ENCODE measurements at places on chromosomes 1 and 21. TPM values are rescaled to one million over a fixed set of nuclear protein-coding genes. Genes with fewer than 3 reads are reported as not detected.
A peak's percentile ranks its signal among the peaks of the same experiment; 100 is the strongest.

GRCh38 chr1:25246600-25247023 is 642 bp downstream of the RSRP1 start:
- peak overlapping the region; percentile 94 for H3K4me3 ChIP-seq
- no peaks in the 10 kb centered on the region for H3K27me3 ChIP-seq
- H3K36me3 ChIP-seq = peaks cover 45% of the 10 kb centered on the region
- peaks cover 23% of the 10 kb centered on the region for H3K4me1 ChIP-seq
- DNase-seq = no peak

DNA sequence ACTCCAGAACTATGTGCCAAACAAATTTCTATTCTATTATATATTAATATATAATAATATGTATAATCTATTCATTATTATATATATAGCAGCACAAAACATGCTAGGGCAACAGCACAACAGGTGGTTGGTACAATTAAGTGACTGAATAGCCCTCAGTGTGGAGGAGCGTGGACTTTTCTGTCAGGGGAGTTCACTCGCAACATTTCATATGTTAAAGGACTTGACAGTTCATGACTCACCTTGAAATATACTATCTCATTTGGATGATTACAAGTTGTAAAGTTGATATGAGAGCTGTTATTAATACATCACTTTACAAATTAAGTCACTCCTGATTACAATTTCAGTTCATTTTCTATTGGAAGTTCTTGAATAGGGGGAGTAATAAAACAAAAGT is 178.4 kb downstream of the LHX8 start:
- no peaks in the 10 kb centered on the region for H3K36me3 ChIP-seq
- H3K27ac ChIP-seq = no peak overlapping the region

DNA sequence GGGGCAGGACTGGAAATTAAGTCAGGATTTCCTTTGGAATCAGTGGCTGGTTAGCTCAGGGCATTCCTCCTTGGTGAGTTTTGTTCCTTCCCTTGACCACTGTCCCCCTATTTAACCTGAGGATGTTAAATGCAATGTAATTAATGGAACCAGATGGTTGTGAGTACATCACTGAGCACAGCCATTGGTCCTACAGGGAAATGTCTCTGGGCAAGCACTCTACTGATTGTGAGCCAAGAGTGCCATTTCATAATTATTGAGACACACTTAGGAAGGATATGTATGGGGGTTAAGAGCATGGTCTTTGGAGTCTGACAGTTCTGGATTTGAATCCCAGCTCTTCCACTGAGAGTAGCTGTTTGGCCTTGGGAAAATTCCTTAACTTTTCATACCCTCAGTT is 74.4 kb downstream of the SPAG17 start:
- no peaks in the 10 kb centered on the region for H3K27me3 ChIP-seq
- no peaks in the 10 kb centered on the region for H3K36me3 ChIP-seq
- no peak overlapping the region for H3K27ac ChIP-seq
- no peak for DNase-seq
- no peaks in the 10 kb centered on the region for H3K4me1 ChIP-seq

DNA sequence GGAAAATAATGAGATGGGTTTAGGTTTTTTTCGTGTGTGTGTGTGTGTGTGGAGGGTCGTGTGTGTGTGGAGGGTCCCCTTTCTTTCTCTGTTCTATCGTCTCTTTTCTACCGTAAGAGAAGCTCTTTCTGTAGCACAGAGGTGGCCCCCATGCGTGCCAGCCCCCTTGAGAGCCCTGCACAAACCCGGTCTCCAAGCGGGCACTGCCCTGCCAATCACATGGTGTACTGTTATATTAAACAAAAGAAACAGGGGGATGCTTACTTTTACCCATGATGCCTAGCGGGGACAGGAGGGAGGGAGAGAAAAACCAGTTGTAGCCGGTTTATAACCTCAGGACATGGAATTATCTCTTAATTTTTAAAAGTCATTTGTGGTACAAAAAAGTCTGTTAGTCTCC is 41.0 kb downstream of the GATAD2B start:
- H3K27me3 ChIP-seq = no peaks in the 10 kb centered on the region
- H3K27ac ChIP-seq = peak overlapping the region; percentile 22

DNA sequence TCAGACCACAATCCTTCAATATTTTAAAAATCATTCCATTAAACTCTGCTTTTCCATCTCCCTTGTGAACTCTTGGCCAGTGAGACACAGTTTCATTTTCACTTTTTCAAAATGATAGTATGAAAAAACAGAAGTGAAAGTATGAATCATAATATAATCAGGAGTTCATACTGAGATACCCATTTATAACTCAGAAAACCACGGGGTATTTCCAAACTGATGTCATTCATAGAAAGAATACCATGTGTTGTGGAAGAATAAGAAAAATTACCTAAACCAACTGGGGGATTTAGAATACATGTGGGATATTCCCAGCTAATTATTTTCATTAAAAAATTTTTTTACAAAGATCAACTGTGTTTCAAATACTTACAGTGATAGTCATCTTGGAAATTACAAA is 149.9 kb downstream of the MRPL39 start:
- no peak overlapping the region for H3K27ac ChIP-seq
- no peak for DNase-seq
- no peaks in the 10 kb centered on the region for H3K36me3 ChIP-seq
- peak overlapping the region; percentile 39 for H3K4me3 ChIP-seq
- peaks cover 4% of the 10 kb centered on the region for H3K4me1 ChIP-seq

- H3K4me3 ChIP-seq = no peak overlapping the region
- no peaks in the 10 kb centered on the region for H3K36me3 ChIP-seq
- no peaks in the 10 kb centered on the region for H3K27me3 ChIP-seq
- DNase-seq = no peak
These were observed 59.9 kb downstream of the ADSS2 start for GRCh38 chr1:244391761-244392160.

GRCh38 chr1:154502744-154503115 is 518 bp upstream of the SHE start:
- H3K27ac ChIP-seq = peak overlapping the region; percentile 85
- no peak for DNase-seq
- H3K27me3 ChIP-seq = no peaks in the 10 kb centered on the region
- H3K36me3 ChIP-seq = no peaks in the 10 kb centered on the region
- peaks cover 10% of the 10 kb centered on the region for H3K4me1 ChIP-seq
- peak overlapping the region; percentile 62 for H3K4me3 ChIP-seq

GRCh38 chr1:78520216-78520615 is 29.4 kb downstream of the PTGFR start:
- H3K27ac ChIP-seq = no peak overlapping the region
- no peaks in the 10 kb centered on the region for H3K36me3 ChIP-seq
- DNase-seq = no peak
- H3K4me3 ChIP-seq = no peak overlapping the region

DNA sequence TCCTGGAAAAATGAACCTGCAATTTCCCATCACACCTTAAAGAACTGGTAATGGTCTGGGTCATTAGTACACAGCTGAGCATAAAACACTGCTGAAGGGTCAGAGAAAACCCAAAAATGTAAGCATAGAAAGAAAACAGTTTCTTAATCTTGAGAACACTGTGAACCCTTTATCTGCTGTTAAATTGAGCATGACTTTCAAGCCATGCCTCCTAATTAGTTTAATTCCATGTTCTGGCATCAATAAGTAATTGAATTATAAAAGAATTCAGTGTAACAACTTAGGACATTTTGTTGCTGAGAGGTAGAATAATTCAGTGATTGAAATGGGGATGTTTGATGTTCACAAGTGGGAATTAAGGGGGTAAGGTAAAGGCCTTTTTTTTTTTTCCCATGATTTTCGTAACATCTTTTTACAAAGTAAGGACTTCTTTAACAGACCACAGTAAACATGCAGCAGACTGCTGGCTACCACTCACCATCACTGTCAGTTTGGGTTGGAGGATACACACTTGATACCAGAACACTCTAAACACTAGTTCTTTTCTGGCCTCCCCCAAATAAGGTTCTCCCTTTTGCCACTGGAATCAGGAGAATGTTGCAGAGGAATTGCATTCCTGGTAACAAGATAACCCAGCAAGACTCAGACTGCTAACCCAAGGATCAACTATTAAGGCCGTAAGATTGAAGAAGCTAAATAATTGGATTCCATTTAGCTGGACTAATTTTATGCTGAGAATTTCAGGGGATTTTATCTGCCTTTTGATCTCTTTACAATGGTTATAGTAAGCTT is 3.0 kb downstream of the RWDD3 start:
- H3K27ac ChIP-seq = peak overlapping the region; percentile 19
- no peak overlapping the region for H3K4me3 ChIP-seq
- DNase-seq = no peak
- H3K4me1 ChIP-seq = peaks cover 52% of the 10 kb centered on the region
- H3K27me3 ChIP-seq = no peaks in the 10 kb centered on the region

Gene PGLYRP4
- total RNA-seq = not detected

Gene LIPI
- total RNA-seq = not detected

Gene GPATCH2
- 7.3 TPM for total RNA-seq
